Fibroblast of pulmonary artery (primary cell): ENCODE measurements at places on chromosomes 2 and 18.

DNA sequence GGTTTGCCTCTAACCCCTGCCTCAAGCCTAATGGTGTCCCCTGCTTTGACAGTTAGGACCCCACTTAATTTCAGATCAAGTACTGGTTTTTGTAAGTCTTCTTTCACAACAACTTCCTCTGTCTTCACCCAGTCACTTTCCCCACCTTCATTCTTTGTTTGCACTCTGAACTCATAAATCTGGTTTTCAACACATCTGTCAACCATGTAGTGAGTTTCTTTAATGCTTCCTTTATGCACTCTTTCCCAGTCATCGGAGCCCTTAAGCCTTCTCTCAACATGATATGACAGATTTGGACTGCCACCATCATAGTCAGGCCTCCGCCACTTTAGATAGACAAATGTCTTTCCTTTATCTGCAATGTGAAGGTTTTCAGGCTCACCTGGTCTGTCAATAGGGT, 109.1 kb downstream of the PLEKHA3 start:
- no peak for DNase-seq

DNA sequence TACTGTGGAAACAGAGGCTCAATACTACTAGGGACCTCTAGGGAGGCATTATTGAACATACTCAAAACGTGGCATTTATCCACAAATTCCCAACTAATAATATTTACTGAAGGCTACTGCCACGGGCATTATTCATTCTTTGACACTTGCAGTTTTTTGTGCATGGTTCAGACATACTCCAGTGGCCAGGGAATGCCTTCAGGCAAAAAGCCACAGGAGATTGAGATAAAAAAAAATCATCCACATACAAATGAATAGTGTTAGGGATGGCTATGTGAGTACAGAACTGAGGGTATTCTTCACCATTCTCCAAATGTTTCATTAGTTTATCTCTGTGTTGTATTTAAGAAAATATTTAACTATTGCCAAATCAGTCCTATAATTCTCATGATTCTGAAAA, 974.9 kb upstream of the PIK3C3 start:
- no peak for DNase-seq

- peak; percentile 34 for DNase-seq
Observed at GRCh38 chr2:151097895-151098294, 163.8 kb downstream of the RBM43 start.

- no peak for DNase-seq
Observed at GRCh38 chr2:133061874-133062593, 392.0 kb upstream of the LYPD1 start.

- no peak for DNase-seq
Observed at GRCh38 chr18:79480171-79481045, 84.7 kb downstream of the NFATC1 start.

DNA sequence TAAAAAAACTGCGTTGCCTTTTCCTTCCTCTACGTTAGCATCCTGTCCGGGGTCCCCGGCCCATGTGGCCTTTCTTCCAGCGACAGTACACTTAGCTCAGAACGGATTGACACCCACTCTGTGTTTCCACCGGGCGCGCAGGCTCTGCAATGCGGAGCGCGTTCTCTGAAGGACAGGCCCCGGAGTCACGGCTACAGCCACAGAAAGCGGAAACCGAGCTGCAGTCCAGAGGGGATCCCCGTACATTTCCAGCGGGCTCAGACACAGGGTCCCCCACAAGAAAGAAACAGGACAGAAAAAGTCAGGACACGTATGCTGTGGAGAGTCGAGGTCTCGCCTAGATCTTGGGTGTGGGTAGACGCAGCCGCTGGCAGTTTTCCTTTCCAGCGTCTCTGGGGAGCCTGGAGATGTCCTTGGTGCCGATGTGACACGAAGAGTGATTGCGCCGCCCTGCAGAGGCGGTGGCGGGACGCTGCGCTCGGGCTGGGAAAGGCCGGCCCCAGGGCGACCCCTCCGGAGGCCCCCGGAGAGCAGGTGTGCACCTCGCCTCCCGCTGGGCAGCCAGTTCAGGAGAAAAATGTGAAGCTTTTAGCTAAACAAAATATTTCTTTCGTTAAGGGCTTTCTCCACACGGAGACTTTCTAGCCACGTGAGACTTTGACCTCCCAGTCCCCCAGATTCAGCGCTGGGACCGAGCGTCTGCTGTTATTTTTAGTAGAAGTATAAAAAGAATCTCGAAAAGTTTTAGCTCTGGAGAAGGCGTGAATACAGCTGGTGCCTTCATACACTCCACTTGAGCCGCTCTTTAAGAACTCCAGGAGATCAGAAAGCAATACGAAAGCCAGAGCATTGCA, 1.3 kb upstream of the ACKR3 start:
- no peak for DNase-seq

DNA sequence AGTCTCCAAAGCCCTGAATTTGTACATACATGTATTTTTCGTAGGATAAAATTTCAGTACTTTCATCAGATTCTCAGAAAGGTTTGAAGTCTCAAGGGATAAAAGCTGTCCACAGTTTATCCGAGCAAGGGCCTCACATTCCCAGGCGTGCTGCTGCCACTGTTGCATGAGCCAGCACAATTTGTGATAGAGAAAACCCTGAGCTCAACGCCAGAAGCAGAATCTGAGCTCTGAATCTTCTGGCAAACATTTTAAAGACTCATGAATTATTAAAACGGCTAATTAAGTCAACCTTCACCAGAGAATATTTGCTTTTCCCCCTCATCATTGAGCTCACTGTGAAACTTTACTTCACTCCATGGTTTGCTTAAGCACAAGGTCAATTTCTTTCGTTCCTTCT, 38.5 kb upstream of the STPG4 start:
- no peak for DNase-seq

GRCh38 chr2:197241153-197241552, 69.4 kb downstream of the ANKRD44 start:
- DNase-seq = no peak
